Hepatocyte (in vitro differentiated cells): ENCODE measurements at places on chromosomes 11 and 22. TPM values are rescaled to one million over a fixed set of nuclear protein-coding genes. Genes with fewer than 3 reads are reported as not detected.
A peak's percentile ranks its signal among the peaks of the same experiment; 100 is the strongest.

DNA sequence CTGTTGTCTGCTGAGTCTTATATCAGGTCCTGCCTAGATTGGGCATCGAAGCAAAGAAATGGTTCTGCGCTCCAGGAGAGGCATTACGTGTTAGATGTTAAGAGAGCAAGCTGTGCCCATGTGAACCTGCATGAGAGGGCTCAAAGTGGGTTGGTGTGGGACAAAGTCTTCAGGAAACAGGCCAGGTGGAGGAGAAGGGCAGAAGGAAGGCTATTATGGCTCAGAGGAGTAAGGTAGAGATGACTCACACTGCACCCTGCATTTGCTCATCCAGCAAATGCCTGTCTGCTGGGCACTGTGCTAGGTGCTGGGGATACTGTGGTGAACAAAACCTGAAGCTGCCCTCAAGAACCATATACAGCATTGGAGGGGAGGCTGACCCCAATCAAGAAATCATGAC lies 5.8 kb downstream of the USP35 start:
- no peak overlapping the region for H3K27ac ChIP-seq
- DNase-seq, result peak; percentile 34
- H3K27me3 ChIP-seq, result no peaks in the 10 kb centered on the region
- H3K36me3 ChIP-seq, result no peaks in the 10 kb centered on the region
- H3K4me1 ChIP-seq, result peaks cover 17% of the 10 kb centered on the region

The CASP12 gene
- polyA plus RNA-seq, result 0.42 TPM in 1 of 2 replicates, not detected in the other

The KRTAP5-10 gene
- 0.12 TPM in 1 of 2 replicates, not detected in the other for polyA plus RNA-seq

DNA sequence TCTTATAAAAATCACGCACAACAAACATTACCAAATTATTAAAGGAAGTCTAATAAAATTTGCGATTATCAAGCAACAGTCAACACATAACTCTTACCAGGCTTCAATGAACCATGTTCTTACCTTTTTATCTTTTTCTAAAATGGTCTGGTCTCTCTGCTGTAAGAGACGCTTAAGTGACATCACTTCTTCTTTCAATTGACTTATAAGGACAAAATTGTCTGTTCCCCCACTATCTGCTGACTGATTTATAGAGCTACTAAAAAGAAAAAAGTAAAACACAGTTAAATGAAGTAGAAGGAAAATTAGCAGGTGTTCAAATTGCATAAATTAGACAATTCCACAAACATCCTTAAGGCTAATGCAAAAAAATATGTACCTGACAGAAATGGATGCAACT lies 10.9 kb downstream of the FAM76B start:
- DNase-seq, result no peak
- no peak overlapping the region for H3K27ac ChIP-seq
- H3K4me3 ChIP-seq, result no peak overlapping the region
- H3K36me3 ChIP-seq, result no peaks in the 10 kb centered on the region
- H3K4me1 ChIP-seq, result no peaks in the 10 kb centered on the region
- H3K27me3 ChIP-seq, result no peaks in the 10 kb centered on the region

The CARD18 gene
- polyA plus RNA-seq, result not detected in 2 replicates

GRCh38 chr11:2882396-2883110 lies 3.0 kb downstream of the CDKN1C start:
- peak overlapping the region; percentile 94 for H3K27ac ChIP-seq
- H3K27me3 ChIP-seq, result no peaks in the 10 kb centered on the region
- DNase-seq, result peak; percentile 51
- peaks cover 20% of the 10 kb centered on the region for H3K4me1 ChIP-seq

- H3K4me3 ChIP-seq, result no peak overlapping the region
- no peak for DNase-seq
- H3K27ac ChIP-seq, result no peak overlapping the region
- H3K36me3 ChIP-seq, result no peaks in the 10 kb centered on the region
- H3K27me3 ChIP-seq, result no peaks in the 10 kb centered on the region
Measured at GRCh38 chr11:132888226-132888625, 644.1 kb downstream of the OPCML start.

The CCDC73 gene
- 0.06 TPM in 1 of 2 replicates, not detected in the other for polyA plus RNA-seq

GRCh38 chr11:34235189-34235588 lies 122.6 kb downstream of the ABTB2 start:
- peaks cover 17% of the 10 kb centered on the region for H3K4me1 ChIP-seq
- no peak overlapping the region for H3K27ac ChIP-seq
- H3K27me3 ChIP-seq, result no peaks in the 10 kb centered on the region
- H3K36me3 ChIP-seq, result no peaks in the 10 kb centered on the region

The RELT gene
- 1.6 and 2.7 TPM in 2 replicates for polyA plus RNA-seq
